ENCODE measurements at places on chromosomes 7 and 10.

DNA sequence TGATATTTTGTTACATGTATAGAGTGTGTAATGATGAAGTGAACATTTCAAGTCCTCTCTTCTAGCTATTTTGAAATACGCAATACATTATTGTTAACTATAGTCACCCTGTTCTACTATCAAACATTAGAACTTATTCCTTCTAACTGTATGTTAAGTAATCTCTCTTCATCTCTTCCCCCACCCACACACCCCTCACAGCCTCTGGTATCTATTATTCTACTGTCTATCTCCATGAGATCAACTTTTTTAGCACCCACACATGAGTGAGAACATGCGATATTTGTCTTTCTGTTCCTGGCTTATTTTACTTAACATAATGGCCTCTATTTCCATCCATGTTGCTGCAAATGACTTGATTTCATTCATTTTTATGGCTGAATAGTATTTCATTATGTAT, 57.7 kb upstream of the EGR2 start:
- no peak for DNase-seq

GRCh38 chr10:3294919-3295581, 122.5 kb upstream of the PITRM1 start:
- DNase-seq = no peak

GRCh38 chr7:28077616-28078015, 103.0 kb downstream of the JAZF1 start:
- no peak for DNase-seq

- no peak for DNase-seq
Observed at GRCh38 chr7:1073142-1073977, 14.6 kb upstream of the GPER1 start.

DNA sequence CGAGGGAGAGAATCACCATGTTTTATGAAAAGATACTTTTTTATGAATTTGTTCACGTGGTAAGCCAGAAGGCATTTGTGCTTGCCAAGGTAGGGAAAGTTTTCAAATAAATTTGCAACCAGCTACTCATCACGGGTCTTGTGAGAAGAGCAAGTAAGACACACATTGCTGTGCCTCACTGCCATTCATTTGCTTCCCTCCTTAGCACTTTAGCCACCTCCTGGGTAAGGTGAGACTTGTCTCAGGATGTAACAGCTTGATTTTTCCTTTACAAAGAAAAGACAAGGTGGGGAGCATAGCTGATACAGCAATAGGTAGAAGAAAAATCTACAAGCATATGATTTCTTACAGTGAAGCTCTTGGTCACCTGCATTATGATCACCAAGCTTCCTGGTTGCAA, 342.4 kb upstream of the GRM3 start:
- DNase-seq = no peak

GRCh38 chr7:103793614-103794013, 195.8 kb downstream of the RELN start:
- no peak for DNase-seq

GRCh38 chr10:88065383-88066049, 202.1 kb downstream of the PTEN start:
- DNase-seq = no peak

- DNase-seq = no peak
Observed at GRCh38 chr7:152649220-152649619, 26.7 kb downstream of the XRCC2 start.

DNA sequence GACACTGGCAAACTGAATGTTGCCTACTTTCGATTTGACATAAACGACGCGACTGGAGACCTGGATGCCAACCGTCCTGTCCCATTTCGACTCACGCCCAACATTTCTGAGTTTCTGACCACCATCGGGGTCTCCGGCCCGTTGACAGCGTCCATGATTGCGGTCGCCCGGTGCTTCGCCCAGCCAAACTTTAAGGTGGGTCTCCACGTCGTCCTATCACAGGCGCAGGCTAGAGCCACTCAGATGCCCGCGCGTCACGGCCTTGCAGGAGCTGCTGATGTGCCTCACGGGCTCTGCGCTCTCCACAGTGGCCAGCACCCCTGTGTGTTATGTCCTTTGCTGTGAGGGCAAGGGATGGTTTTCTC, 132.6 kb downstream of the SMURF1 start:
- DNase-seq = no peak

DNA sequence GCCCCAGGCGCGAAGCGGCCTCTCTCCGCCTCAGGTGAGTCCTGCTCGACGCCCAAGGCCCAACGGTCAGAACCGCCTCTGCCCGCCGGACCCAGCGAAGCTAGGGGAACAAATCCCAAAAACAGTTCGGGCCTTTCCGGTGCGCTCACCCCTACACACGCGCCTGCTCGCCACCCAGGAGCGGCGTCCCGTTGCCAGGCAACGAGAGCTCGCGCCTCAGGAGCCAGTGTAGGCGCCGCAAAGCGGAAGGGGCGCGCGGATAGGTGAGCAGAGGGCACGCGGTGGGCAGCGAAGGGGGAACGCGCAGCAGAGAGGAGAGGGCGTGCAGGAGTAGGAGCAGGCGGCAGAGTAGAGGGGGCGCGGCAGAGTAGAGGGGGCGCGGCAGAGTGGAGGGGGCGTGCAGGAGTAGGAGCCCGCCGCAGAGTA, at the start of the genes DYDC1 and DYDC2:
DYDC1 (minus strand) TSS at position 193 of the 426 bp plus-strand sequence. CDS start 4,154 bp downstream, outside the sequence.
DYDC2 (plus strand) TSS at position 219 of the 426 bp plus-strand sequence. CDS start 5,663 bp downstream, outside the sequence.
- DNase-seq = no peak

DNA sequence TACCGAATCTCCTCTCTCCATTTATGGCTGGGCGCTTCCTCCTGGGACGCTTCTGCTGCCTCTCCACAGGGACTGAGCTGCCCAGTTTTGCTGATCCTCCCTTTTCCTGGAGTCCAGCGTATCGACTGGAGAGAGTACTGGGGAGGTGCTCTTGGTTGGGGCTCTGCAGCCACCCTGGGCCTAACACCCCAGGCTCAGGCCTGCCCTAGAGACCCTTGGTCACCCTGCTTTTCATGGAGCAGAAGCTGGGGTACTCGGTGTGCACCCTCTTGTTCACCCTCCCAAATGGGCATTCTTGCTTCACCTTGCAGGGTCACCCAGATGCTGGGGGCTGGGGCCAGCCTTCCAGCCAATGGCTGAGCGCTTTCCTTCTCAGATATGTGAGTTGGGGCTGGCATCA, 88.8 kb upstream of the RET start:
- no peak for DNase-seq

GRCh38 chr7:125399408-125399807, 469.8 kb upstream of the POT1 start:
- no peak for DNase-seq

DNA sequence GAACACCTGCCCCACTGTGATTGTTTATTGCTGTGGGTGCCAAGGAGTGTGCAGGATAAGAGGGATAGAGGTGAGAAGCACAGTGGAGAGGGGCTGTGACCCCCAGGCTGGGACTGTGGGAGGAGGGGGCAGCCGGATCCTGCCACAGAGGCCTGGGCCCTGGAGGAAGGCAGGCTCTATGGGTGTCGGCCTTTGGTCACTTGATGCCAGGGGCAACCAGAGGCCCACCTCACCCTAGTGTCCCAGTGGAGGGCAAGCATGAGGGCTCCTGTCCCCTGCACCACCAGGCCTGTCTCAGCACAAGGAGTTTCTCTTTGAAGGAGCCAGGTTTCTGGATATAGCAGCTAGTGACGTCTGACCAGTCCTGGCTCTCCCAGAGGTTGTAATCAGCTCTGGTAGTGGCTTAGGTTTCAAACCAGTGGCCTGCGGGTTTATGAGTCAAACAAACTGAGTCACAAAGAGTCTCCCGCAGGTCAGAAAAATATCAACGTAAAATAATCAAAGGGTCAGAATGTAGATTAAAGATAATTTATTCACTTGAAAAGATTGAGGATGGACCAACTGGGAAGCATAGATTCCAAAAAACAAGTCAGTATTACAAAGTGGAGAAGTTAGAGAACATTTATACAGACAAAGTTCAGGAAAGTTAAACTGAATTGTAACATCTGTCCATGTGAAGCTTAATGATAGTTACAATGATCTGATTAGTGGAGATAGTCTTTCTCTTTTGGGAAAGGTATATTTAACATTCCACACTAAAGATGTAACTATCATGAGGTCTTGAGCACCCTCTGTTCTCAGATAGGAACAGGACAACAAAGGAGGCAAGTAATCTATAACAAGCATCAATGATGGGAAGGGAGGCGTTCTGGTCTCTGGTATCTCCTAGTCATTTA, 37.2 kb upstream of the ZNF488 start:
- no peak for DNase-seq

DNA sequence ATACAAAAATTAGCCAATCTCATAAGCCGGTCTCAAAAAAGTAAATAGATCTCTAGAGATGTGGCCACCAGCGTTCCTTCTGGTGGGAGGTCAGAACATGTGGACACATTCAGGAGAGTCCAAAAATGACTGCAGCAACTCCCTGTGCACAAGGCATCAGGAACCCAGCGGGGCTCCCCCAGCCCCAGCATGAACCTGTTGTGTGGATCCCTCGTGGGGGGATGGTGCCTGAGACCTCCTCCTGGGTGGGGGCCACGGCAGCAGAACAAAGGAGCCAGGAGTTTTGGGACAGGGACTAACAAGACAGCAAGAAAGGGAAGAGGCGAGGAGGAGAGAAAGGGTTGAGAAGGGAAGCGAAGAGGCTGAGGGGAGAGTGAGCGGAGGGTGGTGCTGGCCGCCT, 121.8 kb downstream of the WDR37 start:
- DNase-seq = no peak

DNA sequence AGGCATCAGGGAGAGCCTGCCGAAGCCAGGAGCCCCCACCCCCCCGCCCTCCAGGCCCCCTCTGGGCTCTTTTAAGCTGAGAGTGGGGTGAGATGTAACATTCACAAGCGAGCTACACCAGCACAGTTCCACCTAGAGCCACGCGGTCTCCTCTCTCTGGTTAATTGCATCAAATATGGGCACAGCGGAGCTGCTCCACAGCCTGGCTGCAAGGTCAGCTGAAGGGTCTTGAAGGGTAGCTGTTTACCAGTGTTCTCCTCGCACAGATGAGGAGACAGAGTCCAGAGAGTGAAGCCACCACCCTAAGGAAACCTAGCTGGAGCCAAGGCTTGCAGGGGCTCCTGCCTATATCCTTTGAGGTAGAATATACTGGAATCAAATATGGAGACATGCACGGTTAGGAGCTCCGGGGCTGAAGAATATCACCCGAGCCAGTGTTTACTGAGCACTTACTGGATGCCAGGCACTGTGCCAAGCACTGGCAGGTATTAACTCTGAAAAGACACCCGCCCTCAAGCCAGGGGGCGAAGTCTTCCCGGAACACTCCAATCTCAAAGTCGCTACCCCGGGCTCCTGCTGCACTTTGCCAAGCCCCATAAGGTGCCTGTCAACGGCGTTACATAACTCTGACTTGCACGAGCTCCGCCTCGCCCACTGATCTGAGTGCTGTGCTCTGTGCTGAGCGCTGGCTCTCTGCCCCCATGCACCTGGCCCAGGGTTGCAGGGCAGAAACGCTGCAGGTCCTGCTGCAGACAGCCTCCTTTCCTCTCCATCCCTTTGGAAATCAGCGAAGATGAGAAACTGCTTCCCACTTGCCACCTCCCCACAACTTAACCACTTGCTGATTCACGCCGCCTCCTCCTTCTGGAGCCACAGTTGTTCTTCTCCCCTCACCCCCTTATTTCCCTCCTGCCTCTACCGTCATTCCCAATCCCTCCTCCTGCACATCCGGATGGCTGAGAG, 5.4 kb downstream of the CHST15 start:
- DNase-seq = no peak

GRCh38 chr7:54758702-54759592, at the start of gene SEC61G:
TSS of gene SEC61G (minus strand) at chr7:54759211. CDS start at chr7:54757588, 1,623 bp downstream.
- DNase-seq = peak; percentile 98

- no peak for DNase-seq
Observed at GRCh38 chr7:28296571-28297483, 115.5 kb upstream of the CREB5 start.

DNA sequence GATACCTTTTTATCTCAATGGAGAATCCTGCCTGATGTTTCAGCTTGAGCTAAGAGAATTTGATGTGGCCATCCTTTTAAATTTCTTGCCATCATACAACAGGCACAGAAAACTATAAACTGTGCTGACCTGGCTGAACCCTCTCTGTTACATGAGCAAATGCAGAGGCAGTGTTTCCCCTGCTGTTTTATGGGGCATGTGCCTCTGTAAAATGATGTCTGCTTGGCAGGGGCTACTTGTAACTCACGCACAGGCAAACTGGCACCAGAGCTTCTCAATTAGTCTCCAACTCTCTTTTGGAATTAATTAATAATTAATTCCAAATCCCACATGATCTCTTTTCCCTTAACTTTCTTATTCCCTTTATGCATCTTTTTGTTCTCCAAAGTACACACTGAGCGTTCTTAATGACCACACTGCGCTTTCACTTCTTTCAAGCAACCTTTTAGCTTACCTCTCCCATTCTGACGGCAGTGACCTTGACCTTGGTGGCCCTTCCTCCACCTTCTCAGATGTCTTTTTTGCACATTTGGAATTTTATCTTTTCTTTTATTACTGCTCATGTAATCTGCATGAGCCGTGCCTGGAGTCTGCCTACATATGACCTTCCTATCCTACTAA, 334.0 kb downstream of the PLXNA4 start:
- no peak for DNase-seq

DNA sequence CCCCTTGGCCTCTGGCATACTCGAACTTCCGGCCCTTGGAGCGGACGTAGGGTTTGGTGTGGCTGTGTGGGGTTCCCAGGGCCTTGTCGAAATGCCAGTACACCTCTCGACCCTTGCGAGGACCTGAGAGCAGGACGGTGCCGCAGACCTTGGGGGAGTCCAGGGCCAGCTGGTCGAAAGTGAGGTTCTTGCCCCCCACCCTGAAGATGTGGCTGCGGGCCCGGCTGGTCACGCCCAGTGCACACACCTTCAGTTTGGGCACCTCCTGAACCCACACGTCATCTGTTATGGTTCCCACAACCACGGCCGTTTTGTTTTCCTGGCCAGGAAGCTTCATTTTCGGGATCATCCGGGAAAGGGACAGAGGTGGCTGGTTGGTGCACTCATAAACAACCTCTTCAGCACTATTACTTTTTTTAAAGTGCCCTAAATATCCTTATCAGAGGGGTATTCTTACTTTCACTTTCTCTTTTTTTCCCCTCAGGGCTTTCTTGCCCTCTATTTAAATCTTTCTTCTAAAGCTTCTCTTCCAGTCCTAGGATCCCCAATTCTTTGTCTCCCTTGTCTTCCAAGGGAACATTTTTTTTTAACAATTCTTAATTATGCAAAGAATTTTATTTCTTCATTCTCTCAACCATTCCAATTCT, 44.9 kb upstream of the FAM3C start:
- no peak for DNase-seq

DNA sequence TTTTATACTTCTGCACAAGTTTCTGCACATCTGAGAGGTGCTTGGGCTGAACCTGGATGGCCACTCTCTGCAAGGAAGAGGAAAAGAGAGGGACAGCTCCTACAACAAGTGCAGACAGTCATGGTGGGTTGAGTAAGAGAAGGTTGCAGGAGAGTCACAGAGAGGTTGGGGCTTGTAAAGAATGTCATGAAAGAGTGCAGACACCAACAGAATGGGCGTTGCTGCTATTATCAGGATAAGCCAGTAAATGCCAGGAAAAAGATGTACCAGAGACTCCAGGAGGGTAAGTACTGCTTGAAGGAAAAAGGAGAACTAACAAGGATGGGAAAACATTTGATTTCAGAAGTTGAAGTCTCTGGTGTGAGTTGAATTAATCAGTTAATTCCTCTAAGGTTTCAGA, 77.8 kb upstream of the NRP1 start:
- DNase-seq = no peak

GRCh38 chr7:105007298-105007697, 6.7 kb upstream of the KMT2E start:
- no peak for DNase-seq

All from skin of body (tissue), 3 donors.